ENCODE measurements at places on chromosomes 6 and 20.

- DNase-seq, result no peak
Observed at GRCh38 chr6:9020001-9020400, 584.7 kb upstream of the SLC35B3 start.

GRCh38 chr6:31498748-31499147 is 803 bp downstream of the MICB start:
- peak; percentile 49 for DNase-seq

DNA sequence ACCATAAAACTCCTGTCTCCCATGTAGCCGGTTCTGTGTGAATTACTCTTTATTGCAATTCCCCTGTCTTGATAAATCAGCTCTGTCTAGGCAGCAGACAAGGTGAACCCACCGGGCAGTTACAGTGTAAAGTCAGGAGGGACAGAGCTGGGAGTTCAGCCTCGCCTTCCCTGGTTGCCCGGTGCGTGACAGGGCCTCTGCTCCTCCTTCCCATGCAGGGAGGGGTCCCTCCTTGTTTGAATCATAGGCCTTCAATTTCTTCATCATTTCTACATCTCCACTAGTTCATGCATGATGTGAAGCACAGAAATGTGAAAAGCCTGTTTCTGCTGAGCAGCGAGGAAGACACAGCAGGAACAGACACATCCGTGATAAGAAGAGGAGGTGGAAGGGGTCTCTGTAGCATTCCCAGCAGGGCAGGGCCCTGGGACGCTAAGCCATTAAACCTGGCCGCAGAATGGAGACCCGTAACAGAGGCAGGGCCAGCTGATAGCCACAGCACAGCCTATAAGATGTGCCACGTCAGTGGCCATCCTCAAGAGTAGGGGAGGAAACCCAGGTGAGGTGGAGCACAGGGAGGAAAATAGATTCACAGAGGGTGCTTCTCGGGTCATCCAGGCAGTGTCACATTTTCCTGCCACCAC is 106.7 kb upstream of the CST7 start:
- DNase-seq, result no peak

DNA sequence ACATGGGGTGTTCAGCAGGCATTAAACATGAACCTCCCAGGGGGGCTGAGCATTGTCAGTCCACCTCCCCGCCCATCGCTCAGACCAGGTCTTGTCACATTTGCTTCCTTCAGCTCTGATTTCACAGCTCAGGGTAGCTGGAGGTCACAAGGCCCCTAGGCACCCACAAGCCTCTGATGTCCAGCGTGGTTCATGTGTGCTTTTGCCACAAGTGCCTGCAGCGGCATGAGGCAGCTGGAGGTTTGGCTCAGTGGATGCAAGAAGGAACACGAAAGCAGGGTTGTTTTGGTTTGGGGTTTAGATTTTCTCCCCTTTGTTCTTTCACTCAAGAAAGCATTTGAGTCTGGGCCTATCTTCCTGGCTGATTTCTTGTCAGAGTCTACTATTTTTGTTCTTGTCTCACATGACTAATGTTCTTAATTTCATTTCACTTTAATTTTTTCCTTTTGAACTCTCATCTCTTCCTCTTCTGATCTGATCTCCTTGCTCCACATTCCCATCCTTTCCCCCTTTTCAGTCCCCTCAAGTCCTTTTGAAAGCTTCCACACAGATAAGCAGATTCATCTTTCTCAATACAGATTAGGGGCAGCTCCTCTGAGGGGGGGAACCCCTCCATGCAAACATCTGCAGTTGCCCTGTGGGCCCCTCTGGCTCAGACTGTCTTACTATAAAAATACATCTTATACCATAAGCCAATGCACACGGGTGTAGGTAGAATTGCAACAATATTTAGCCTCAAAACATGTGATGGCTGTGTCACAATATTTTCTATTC is 68.1 kb upstream of the CEP85L start:
- DNase-seq, result no peak

DNA sequence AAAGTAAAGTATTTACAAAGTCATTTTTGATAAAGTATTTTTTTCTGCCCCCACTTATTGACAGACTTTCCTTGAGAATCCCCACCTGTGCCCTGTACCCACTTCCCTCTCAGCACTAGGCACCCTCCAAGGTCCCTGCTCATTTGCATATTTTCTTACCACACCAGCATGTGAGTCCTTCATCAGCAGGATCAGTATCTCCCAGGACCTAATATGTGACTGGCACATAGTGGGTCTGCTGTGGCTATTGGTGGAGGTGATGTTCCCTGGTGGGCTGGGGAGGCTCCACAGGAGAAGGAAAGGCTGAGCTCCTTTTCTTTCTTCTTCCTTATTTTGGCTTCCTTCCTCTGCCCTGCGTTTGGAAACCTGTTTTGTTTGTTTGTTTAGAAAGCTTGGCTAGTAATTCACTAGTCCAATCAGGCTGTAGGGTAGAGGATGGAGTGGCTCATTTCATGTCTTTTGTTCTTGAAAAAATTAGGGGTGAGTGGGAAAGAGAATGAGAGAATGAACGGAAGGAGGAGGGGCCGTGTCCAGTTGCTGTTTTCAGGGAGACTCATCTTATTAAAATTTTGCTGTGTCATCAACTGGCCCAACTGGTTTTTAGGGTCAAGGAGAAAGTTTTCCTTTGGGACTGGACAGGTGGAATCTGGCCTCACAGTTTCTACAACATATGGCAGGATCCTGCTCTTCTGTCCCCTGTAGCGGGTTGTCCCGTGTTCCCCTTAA is 2.8 kb upstream of the RNF24 start:
- peak; percentile 60 for DNase-seq

GRCh38 chr6:165439928-165440554 is 130.6 kb upstream of the C6orf118 start:
- DNase-seq, result peak; percentile 70

DNA sequence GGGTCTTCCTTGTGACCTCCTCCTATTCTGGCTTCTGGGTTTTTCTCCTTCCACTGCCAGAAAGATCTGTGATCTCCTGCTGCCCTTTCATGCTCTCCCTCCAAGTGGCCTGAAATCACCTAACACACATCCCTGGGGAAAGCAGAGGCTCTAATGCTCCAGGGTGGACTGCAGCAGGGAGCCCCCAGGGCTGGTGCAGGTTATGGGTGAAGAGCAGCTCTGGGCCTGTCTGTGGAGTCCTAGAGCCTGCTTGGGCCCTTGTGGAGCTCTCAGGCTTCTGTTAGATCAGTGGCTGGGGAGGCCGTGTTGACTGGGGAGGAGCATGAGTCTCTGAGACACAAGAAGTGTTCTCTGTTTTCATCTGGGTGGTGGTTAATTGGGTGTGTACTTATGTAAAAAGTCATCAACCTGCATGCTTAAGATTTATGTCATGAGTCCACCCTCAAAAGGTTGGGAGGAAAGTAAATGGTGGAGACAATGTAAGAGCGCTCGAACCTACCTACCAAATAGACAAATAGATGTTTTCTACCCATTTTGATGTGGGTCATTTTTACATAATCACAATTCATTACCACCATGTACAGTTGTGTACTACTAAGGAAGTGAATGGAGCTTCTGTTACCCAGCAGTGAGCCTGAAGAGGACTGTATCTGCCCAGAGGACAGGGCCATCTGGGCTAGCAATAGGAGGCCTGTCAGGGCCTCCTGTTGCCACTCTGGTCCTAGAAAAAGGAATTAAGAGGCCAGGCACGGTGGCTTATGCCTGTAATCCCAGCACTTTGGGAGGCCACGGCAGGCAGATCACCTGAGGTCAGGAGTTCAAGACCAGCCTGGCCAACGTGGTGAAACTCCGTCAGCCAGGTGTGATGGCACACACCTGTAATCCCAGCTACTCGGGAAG is 32.0 kb upstream of the RNF8 start:
- DNase-seq, result no peak

GRCh38 chr6:5213836-5214235 is 46.9 kb downstream of the LYRM4 start:
- DNase-seq, result peak; percentile 22

DNA sequence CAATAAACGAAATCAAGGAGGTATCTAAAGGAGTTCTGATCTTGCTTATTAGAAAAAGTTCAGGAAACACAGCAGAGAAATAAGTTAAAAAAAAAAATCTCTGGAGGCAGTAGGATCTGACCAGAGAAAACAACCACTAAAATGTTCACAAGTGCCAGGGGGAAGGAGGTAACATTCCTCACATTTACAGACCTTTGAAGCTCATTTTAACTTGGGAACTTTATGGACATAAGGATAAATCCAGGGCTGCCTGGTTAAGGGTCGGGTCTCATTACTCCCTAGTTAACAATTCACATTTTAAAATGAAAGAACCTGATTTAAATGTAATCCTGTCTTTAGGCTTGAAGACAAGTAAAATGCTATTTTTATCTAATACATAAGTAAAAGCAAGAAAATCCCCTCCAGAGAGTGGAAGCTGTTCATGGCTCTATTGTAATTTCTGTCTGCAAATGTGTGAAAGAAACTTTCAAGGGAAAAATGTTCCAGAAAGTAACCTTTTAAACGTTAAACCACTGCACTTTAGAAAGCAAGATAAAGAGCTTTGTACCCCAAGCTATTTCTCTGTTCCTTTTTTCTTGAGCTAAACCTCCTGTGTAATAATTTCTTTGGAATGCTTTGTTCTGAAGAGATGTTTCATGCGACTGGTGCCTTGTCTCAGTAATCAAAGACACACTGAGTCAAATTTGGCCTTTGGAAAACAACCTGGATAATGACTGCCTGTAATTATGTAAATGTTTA is 38.2 kb downstream of the MYLIP start:
- DNase-seq, result no peak

DNA sequence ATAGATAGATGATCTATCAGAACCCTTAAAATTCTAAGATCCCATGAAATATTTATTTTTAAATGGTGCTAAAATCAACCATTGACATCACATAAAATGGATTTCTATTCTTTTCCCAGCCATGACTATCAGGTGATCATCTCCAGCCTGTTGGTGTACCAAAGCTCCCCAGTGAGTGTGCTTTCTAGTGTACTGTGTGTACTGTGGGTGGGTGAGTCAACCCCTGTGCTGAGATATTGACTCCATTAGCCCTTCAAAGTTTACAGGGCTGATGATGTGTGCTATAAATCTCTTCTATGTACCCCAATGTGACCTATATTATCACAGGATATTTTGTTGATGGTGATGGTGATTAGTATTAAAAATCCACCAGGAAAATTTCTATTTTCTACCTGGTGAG is 344.6 kb downstream of the MMUT start:
- DNase-seq, result peak; percentile 9

GRCh38 chr6:90303039-90303438 is 6.4 kb upstream of the BACH2 start:
- no peak for DNase-seq

DNA sequence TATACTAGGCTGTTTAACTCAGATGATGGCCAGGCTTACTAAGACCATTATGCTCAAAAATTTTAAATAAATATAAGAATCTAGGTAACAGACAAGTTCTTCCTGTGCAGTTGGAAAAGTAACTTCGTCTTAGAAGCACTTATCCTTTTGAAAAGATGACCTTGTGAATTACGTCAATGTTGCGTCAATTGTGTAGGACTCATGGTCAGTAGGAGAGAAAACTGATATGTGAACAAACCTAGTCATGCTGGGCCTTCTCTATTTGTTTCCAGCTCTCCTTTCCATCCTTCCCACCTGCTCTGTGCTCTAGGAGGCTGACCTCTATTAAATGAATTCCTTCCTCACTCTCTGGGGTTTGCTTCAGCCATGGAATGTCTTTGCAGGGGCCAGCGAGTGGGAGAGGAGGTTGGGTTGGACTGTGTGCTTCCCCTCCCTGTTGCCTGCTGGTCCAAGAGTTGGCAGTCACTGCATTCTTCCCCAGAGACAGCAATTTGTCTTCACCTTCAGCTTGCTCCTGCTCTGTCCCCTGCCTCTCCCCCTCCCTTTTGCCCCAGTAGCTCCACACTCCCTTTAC is 128.0 kb upstream of the TNFAIP3 start:
- no peak for DNase-seq

DNA sequence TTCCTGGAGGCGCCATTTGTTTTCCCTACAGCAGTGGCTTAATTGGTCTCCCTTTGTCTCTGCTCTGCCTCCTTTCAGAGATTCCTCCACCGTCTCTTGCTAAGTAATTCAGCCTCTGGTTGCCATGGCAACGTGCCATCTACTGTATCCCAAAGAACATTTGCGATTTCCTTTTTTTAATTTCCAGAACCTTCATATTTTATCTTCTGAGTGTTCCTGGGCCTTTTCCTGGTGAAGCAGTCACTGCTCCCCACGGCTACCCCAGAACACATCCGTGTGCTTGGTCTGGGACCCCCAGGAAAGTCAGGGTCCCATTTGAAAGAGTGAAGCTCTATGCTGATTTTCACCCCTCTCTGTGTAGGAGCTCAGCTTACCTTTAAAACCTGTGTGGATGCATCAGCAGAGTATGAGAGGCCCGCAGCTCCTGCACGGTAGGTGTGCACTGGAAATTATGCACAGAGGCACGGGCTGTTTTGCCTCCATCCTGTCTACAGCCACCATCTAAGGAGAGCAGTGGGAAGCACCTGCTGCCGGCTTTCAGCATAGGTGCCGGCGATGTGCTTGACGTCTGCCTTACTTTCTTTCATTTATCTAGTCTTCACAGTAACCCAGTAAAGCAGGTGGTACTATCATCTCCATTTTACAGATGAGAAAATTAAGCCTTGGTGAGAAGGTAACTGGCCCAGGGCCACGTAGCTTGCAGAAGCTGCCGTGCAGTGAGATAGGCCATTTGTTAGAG is 122.8 kb downstream of the SYCP2 start:
- no peak for DNase-seq

DNA sequence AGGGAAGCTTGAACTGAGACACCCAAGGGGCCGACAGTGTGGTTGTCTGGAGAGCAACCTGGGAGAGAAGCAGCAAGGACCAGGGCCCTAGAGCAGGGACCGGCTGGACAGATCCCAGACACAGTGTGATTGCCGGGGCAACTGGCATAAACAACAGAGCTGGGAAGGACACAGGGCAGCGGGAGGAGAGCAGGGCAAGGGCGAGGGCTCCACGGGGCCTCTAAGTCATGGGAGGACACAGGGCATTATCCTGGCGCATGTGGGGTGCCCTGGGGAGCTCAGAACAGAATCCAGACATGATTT is 31.1 kb upstream of the CCR6 start:
- DNase-seq, result no peak

- DNase-seq, result no peak
Observed at GRCh38 chr6:163301726-163302635, 112.5 kb upstream of the QKI start.

Measured in RKO (cell line).